Pancreas (tissue), 10 donors: ENCODE measurements at places on chromosomes 4 and X. TPM values are rescaled to one million over a fixed set of nuclear protein-coding genes. Genes with fewer than 3 reads are reported as not detected.

The AFM gene
- 0.30 TPM for polyA plus RNA-seq

DNA sequence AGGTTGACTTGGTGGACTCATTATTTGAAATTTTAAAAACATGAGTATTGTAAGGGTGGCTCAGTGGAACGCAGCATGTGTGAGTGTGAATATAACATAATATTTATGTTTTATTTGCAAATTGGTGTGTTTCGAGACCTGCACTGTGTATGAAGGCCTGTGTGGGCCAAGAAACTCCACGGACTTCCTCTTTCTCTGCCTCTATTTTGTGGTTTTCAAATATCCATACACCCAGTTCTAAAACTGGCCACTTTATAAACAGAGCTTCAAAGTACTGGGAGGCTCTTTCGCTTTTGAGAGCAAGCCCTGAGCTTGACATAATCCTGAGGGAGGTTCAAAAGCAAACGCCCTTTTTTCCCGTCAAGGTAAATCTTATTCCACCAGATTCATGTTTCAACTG, 187.7 kb downstream of the GPAT3 start:
- H3K27me3 ChIP-seq: no peaks in the 10 kb centered on the region

DNA sequence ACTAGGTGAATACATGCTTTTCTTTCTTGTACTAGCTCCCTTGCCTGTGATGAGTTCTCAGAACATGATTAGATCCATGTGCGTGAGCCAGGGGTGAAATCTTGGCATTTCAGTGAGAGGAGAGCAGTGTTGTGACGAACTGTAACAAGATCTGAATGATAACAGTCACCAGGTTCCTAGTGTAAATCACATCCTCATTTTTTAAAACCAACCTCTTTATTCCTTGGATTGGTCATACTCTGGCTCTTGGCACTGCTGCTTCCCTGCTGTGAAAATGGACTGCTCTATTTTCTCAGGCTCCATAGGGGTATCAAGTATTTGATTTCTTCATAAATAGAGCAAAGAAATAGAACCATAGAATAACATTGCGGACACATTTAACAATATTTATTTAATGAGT, 206.3 kb downstream of the SLC4A4 start:
- H3K4me3 ChIP-seq: no peak overlapping the region
- no peaks in the 10 kb centered on the region for H3K27me3 ChIP-seq
- peaks cover 19% of the 10 kb centered on the region for H3K4me1 ChIP-seq
- H3K27ac ChIP-seq: no peak overlapping the region

DNA sequence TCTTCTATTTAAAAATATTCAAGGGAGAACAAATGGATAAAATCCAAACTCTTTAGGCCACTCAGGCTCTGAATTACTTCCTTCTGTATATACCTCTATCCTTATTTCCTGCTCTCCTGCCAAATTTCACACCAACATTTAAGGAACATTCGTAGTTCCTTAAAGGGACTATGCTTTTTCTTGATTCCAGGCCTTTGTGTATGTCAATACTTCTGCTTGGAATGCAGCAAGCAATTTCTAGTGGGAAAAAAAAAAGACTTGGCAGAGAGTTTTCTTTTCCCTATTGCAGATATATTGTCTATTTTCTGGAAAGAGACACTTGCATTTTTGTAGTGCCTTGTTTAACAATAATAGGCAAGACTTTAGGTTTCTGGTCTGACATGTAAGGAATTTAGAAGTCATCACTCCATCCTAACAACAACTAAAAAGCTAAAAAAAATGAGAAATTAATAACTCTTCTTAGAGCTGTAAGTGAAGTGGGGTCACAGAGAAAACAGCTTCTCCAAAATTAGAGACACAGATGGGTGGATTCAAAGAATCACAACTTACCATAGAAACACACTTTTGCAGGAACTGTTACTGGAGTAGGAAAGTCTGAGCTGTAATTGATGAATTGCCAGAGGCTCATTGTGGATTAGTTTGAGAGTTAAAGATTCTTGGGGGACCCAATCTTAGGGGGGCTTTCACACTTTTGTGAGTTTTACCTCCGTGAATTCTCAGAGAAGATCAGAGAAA, 2.1 kb upstream of the ADH5 start:
- H3K4me3 ChIP-seq: no peak overlapping the region
- no peaks in the 10 kb centered on the region for H3K36me3 ChIP-seq
- H3K4me1 ChIP-seq: no peaks in the 10 kb centered on the region
- H3K27me3 ChIP-seq: no peaks in the 10 kb centered on the region
- no peak overlapping the region for H3K27ac ChIP-seq

GRCh38 chr4:108018884-108019187, 29.1 kb downstream of the HADH start:
- no peak for DNase-seq
- no peak overlapping the region for H3K4me3 ChIP-seq
- H3K4me1 ChIP-seq: no peaks in the 10 kb centered on the region
- no peaks in the 10 kb centered on the region for H3K36me3 ChIP-seq
- H3K27ac ChIP-seq: no peak overlapping the region
- no peaks in the 10 kb centered on the region for H3K27me3 ChIP-seq

GRCh38 chr4:132683957-132684356, 465.1 kb upstream of the PCDH10 start:
- no peaks in the 10 kb centered on the region for H3K4me1 ChIP-seq
- no peak for DNase-seq
- H3K27me3 ChIP-seq: no peaks in the 10 kb centered on the region
- H3K27ac ChIP-seq: no peak overlapping the region
- H3K36me3 ChIP-seq: no peaks in the 10 kb centered on the region

GRCh38 chrX:37485429-37485828, 86.0 kb upstream of the LANCL3 start:
- no peak overlapping the region for H3K4me3 ChIP-seq
- no peaks in the 10 kb centered on the region for H3K36me3 ChIP-seq
- H3K27me3 ChIP-seq: no peaks in the 10 kb centered on the region
- no peak overlapping the region for H3K27ac ChIP-seq

The PHOX2B gene
- polyA plus RNA-seq: not detected
